ENCODE measurements at places on chromosomes 3 and 15.

DNA sequence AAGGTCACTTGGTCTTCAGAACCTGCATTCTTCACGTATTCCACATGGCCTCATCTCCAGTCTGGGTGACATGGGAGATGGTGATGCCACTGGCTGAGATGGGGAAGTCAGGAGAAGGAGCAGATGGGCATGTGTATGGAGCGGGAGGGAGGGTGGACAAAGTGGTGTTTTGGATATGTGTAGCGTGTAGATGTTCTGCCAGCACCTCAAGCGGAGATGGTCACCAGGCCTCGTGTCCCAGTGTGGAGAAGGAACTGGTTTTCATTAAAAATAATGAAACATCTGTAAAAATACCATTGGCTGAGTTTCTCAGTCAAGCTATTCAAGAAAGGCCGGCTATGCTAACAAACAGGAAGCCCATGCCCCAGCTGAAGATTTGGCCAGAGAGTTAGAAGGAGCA is 26.2 kb downstream of the LARP6 start:
- no peak for DNase-seq

- DNase-seq, result no peak
Observed at GRCh38 chr3:151135541-151136337, 50.3 kb downstream of the MED12L start.

DNA sequence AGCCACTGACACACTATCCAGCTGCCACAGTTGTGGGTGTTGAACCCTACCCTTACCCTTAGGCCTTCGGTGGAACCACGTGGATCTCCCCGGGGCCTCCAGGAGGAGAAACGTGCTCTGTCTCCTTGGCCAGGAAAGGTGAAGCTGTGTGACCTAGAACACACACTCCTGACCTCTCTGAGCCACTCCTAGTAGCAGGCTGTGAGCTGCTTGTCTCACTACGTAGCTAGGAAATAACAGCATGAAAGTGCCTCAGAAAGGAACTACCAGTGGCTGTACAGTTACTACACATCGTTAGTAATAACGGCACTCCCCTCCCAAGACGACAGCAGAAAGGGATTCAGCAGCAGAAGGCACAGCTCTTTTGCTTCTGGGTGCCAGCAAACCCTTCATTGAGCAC is 36.2 kb upstream of the SLC6A6 start:
- no peak for DNase-seq

DNA sequence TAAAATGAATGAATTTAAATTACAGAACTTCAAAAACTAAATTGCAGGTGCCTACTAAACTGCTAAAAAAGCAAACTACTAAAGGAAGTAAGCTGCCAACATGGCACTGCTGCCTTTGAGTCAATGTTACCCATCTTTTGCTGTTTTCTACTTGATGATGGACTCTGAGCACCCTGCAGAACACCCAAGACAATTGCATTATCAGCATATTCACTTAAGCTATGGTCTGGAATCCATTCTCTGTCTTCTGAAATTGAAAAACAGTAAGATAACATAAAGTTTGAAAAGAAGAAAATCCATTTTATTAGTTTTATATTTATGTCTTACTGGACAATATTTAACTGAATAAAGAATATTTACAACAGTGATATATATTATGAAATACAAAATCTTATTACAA is 91.4 kb downstream of the ZBBX start:
- DNase-seq, result no peak

DNA sequence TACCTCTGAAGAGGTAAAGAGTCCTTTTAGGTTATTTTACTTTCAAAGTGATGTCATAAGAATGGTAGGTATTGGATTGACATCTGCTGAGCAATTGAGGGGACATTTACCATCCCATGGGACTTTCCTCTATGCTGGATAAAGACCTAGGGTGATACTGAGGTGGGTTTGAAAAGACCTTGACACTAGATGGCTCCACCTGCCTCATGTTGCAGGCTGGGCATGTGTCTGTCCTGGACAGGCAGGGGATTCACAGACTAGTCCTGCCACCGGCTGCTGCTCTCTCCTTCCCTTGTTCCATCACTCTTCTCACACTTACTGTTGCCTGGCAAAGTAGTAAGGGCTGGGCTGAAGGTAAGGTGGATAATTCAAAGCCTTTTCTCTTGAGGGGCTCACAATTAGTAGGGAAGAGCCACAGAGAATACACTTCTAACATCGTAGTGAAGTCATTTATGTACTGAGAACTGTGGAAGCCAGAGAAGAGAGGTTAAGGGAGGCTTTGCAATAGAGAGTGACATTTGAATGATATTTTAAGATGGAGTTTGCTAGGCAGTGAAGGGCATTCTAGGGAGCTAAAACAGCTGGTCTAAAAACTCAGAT is 27.7 kb downstream of the TRAK1 start:
- no peak for DNase-seq

DNA sequence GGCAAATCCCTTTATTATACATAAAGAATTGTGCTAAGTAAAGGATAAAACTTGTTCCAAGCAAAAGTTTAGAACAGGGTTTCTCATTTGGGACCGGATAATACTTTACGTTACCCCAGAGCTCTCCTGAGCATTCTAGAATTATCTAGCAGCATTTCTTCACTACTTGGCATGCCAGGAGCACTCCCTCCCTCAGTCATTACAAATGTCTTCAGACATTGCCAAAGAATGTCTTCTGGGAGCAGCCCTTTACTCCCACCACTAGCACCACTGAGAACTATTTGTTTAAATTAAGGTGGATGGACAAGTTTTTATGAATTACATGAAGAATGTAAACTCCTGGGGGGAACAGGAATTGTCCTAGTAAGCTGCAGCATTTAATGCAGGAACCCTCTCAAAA is 516.4 kb downstream of the GBE1 start:
- no peak for DNase-seq

DNA sequence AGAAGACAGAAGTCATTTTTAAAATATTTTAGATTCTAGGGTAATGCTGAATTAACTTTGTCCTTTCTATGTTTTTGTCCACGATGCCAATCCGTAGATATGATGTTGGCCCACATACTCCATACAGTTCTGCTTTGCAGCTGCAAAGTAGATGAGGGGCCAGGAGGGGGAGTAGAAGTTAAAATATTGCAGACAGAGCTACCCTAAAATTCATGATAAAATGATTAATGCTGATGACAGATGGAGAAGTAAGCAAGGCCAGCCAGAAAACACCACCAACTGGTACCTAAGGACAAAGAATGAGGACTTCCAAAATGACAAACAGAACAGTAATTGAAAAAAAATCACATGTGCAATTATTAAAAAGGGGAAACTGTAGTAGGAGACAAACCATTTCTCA is 756.6 kb upstream of the ARPP21 start:
- DNase-seq, result no peak

GRCh38 chr3:50154476-50154839 is 666 bp upstream of the SEMA3F start:
- no peak for DNase-seq

GRCh38 chr3:191342411-191342810 is 12.1 kb upstream of the UTS2B start:
- no peak for DNase-seq

- DNase-seq, result no peak
Observed at GRCh38 chr3:129358177-129358771, 70.2 kb downstream of the EFCAB12 start.

- no peak for DNase-seq
Observed at GRCh38 chr15:66004618-66005262, 135.4 kb downstream of the RAB11A start.

DNA sequence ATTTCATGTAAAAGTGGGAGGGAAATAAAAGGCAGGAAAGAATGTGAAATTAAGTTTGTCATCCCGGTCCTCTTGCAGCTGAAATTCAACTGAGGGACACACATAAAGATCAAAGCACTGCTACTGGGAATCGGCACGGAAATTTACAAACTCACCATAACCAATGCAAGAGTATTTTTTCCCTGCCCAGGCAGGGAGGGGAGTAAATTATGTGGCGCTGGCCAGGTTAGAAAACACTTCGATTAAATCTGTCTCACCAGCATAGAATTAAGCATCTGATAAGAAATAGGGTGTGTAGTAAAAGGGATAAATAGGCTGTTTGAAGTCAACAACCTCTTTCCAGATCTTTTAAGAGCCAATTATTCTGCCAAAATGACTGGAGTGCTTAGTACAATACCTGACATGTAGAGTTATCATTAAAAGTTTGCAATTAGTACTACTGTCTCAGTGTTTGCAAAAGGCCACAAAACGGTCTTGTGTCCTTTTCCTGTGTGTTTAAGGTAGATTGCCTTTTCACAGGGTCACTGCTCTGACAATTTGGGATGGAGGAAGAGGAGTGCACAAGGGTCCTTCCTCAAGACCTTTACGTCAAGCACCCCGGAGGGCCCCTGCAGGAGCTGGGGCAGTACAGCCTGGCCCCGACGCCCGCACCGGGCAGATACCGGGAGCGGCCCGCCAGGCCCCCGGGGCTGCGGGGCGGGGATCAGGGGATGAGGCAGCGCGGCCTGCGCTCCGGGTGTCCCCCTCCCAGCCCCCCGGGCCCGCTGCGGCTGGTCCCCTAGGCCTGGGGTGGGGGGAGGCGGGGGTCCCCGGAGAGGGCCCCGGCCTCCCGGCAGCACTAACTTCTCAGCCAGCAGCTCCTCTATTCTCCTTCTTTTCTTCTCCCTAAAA is 651 bp downstream of the UBA3 start:
- no peak for DNase-seq

- DNase-seq, result no peak
Observed at GRCh38 chr3:45143673-45144671, 2.2 kb downstream of the CDCP1 start.

DNA sequence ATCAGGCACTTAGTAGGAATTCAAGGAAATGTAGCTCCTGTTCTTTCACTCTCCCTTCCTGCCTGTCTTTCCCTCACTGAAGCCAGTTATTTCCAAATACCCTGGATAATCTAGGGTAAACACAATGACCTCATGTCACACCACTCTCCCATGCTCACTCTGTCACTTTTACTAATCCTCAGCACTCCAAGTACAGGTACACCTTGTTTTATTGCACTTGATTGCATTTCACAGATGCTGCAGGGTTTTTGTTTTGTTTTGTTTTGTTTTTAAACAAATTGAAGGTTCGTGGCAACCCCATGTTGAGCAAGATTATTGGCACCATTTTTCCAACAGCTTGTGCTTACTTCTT is 40.8 kb downstream of the PPM1L start:
- no peak for DNase-seq
